Left ventricle myocardium superior (tissue), 1 donor: ENCODE measurements at places on chromosomes 4 and X.

- peak; percentile 46 for DNase-seq
Measured at GRCh38 chr4:16794816-16795445, 103.5 kb downstream of the LDB2 start.

DNA sequence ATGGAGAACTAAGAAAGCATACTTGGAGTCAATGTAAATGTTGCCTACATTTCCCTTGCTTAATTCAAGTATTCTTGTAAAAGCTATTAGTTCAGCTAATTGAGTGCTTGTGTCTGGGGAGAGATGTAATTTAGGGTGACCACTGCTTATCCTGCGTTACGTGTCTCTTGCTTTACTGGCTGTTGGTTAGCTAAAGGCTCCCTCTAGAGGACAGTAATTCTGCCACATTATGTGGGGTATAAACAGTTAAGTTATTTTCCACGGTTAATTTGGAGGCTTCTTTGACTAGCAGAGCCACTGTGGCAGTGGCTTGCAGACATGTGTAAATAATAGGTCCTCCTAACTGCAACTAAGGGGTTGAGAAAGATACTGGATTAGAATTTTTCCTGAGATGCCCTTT is 25.3 kb upstream of the NAF1 start:
- no peak for DNase-seq

DNA sequence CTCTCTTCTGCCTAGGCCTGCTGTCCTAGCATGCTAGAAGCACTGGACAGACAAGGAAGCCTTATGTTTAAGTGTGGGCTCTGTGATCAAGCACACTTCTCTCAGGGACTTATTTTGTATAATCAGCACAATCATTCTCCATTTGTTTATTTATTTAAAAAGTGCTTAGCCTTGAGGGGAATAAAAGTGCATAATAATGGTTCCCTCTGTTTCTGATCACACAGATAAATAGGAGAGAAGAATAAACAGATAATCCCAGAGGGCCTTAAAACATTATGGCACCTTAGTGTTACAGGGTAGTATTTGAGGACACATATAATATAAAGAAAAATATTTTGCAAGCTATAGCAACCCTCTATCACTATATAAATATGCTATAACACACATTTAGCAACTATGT is 146.5 kb downstream of the UNC5C start:
- no peak for DNase-seq

- peak; percentile 82 for DNase-seq
Measured at GRCh38 chr4:6732441-6733357, 16.7 kb downstream of the BLOC1S4 start.

- DNase-seq = no peak
Measured at GRCh38 chrX:46179748-46180147, 365.5 kb downstream of the ZNF674 start.

GRCh38 chrX:147170993-147171392 is 356.4 kb upstream of the CXorf51A start:
- DNase-seq = no peak

- no peak for DNase-seq
Measured at GRCh38 chr4:38523524-38524448, 140.2 kb upstream of the KLF3 start.

DNA sequence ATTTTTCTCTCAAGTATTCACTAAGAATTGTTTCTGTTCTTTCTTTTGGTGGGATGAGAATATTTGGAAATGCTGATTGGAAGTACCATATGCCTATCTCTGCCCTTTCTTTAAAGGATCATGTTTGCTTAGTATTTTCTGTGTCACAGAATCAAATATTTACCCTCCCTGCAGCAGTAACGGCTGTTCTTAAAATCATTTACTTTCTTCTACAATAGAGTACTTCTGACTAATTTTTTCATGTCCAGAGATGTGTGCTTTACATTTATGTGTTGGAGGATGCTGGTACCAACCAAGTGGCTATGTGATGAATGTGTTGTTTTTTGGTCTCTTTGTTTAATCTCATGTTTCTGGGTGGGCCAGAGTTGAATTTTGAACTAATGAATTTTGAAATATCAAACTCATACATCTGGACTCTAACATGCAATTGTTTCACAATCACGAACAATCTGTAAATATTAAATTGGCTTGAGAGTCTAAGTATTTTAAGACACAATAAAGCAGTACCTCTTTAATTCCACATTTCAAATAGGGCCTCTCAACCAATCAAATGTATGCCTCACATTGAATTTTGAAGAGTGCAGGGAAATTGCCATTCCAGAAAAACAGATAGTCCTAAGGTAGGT is 59.4 kb upstream of the ARSJ start:
- DNase-seq = no peak

GRCh38 chr4:99855678-99856077 is 38.5 kb downstream of the LAMTOR3 start:
- DNase-seq = no peak

GRCh38 chrX:6821730-6822129 is 286.8 kb upstream of the VCX3A start:
- DNase-seq = no peak

GRCh38 chrX:150219374-150220185 is 143.5 kb upstream of the MAMLD1 start:
- DNase-seq = peak; percentile 25

DNA sequence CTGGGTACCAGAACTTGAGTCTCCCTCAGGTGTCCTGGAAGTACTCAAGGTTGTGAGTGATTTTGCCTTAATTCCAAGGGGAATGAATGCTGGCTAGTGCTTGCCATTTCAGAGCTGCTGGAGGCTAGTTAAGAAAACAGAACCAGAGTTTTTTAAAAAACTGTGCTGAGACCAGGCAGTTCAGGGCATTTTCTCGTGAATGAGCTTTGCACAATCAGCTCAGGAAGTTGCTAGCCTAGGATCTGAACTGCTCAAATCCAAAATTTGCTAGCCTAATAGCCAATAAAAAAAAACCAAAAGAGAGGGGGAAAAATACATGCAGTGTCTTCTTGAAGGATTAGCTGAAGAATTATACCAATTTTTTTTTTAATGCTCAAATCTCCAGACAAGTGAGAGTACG is 292.7 kb downstream of the FBXW7 start:
- DNase-seq = no peak

DNA sequence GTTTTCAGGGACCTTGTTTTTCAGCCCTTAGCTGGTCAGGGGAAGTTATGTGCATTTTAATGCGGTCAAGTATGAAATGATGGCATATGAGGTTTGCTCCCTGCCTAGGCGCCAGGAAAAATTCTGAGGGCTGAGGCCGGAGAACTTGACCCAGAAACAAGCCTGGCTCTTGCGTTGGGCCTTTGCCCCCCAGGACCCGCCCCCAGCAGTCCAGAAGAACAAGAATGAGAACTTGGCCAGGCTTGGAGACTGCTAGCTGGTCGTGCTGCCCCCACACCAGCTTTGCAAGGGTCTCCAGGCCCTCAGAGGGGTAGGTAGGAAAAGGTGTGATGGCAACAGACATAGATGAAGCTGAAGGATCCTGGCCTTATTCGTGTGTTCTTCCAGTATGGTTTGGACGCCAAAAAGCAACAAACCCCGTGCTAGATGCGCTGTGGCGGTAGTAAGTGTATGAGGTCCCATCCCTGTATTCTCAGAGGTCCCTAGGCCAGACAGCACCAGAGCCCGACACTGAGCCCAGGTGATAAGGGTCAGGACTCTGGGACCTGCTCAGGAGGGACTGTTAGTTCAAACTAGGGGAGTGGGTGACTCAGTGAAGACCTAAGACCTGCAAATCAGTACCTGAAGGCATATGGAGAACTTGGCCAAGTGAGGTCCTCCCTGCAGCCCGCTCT is 10.5 kb downstream of the NKX3-2 start:
- DNase-seq = no peak

DNA sequence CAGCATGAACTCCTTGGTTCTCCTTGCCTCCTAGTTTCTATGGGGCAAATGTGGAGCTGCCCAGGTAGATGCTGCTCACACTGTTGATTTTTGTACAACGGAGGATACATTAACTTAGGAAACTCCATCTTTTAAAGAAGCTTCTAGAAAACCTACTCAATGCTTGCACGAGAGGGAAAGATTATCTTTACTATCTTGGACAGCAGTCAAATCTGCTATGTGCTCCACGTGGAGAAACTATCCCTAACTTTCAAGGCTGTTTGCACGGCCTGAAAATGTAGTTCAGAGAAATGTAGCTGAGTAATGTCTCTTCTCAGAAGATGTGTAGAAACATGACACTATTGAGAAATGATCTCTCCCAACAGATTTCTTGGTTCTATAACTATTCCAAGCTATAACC is 1530.9 kb upstream of the PABPC4L start:
- DNase-seq = no peak

DNA sequence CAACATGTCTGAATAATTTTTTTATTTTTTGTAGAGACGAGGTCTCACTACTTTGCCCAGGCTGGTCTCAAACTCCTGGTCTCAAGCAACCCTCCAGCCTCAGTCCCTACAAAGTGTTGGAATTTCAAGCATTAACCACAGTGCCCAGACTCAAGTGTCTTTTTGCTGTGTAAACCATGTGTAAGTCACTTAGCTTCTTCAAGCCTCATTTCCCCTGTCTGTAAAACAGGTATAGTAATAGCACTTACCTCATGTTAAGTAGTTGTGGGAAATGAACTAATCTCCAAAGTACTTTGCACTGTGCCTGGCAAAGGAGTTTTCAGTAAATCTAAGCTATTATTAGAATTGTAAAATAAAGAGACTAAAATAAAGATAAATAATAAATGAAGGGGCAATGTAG is 35.7 kb downstream of the STBD1 start:
- DNase-seq = no peak

- DNase-seq = peak; percentile 35
Measured at GRCh38 chr4:78644744-78645330, 93.3 kb downstream of the ANXA3 start.

DNA sequence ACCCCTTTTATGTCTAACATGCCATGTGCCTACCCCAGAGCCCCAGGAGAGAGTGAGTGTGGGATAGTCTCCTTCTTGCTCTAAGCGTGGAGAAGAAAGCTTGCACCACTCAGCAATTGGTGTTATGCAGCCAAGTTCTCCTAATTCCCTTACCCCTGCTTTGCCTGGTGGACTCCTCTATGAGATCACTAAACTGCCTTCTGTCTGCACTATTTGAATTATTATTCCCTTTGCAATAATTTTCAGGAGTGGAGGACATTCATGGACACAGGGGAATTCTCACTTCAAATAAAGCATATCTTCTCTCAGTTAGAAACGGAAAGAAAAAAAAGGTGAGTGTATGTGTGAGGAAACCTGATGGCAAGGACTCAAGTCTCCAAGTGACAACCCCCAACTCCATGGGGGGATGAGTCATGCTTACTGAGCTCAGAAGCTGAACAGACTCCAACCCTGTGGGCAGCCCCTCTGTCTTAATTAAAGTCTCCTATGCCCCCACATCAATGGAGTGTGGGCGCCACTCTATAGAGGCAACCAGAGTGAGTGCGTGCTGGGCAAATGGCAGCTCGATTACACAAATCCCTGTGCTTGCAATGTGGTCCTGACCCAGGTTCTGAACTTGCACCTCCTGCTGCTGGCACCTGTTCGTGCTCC is 381.9 kb downstream of the RAB28 start:
- no peak for DNase-seq

GRCh38 chrX:132171881-132172280 is 44.1 kb upstream of the FRMD7 start:
- DNase-seq = no peak

- DNase-seq = no peak
Measured at GRCh38 chr4:177367336-177367735, 57.7 kb downstream of the NEIL3 start.

- DNase-seq = peak; percentile 8
Measured at GRCh38 chr4:8905773-8906667, 34.4 kb upstream of the HMX1 start.

DNA sequence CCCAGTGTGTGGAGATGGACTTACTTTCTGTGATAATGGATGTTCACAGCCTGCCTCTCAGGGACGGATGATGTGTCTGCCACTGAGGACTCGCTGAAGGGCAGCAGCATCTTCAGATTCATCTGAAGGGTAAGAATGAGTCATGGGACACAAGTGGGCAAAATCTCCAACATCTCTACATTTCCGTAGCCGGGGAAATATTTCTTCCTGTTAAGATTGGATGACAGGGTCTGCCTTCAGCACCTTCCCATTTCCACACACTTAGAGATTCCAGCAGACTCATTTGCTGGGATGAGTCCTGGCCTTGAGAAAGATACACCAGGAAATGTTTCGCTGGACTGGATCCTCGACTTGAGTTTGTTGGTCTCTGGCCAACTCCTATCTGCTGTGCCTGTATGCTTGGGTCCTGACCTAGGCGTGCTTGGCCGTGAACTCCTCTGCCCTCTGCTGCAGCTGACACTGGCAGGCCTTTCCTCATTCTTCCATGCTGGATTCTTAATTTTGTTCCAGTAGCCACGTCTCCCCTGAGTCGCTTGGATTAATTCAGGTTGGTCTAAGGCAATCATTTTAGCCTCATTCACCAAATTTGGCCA is 46.5 kb upstream of the SOD3 start:
- DNase-seq = no peak

DNA sequence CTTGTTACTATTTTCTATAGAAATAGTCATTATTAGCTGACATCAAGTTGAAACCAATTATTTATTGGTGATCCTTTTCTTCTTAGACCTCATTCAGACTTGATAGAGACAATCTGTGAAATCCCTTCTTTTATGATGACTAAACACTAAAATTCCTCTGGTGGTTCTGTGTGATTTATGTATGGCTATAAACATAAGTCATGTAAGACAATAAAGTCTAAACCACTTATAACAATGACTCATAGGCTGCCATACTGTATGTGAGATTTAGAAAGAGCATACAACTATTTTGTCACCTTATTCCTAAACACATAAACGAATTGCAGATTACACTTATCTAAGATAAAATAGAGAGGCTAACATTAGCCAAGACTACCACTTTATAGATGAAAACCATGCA is 101.1 kb upstream of the PRR32 start:
- DNase-seq = no peak

DNA sequence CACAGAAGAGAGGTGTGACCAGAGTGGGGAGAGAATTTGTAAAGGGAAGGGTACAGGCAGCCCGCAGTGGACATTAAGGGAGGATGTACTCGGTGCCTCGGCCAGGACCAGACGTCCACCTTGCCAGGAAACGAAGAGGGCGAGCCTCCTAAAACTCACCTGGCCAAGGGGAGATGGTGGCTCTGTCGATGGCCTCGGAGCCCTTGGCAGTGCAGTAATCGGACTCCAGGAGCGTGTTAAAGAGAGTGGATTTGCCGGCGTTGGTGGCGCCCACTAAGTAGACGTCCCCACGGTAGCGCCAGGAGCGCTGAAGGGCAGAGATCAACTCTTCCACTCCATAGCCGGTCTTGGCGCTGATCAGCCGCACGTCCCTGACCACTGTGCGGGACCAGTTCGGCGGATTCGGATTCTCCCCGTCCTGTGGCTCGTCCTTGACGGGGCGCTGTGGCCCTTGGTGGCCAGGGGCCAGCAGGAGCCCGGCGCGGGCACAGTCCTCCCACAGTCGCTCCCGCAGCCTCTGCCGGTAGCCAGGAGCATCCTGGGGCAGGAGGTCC is 1.0 kb downstream of the NOA1 start:
- DNase-seq = no peak

DNA sequence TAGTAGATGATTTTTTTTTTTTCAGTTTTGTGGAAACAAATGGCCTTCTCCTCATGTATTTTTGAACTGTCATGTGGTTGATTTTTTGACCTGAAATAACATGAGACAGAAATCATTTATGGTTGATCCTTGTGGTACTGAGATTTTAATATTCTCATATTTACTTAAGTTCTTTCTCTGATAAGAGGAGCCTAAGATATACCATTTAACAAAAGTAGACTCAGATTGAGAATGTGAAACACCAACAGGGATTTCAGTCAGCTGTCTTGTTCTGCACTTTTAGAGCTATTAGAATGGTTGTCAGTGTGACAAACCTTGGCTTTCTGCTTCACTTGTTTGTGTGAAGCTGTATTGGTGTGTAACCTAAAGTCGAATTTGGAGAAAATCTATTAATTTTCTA is 575.7 kb downstream of the SPOCK3 start:
- no peak for DNase-seq

- DNase-seq = no peak
Measured at GRCh38 chrX:110745288-110745687, 50.3 kb downstream of the CHRDL1 start.
